Stimulated activated CD8-positive, alpha-beta memory T cell treated with anti-CD3 and anti-CD28 coated beads, Interleukin-4, amount 100 ng/mL, for 1 hour (primary cell): ENCODE measurements at places on chromosomes 3 and 15.

- no peak for DNase-seq
Measured at GRCh38 chr3:54087581-54088410, 34.6 kb upstream of the CACNA2D3 start.

GRCh38 chr3:23262766-23263165, 59.6 kb downstream of the UBE2E2 start:
- no peak for DNase-seq

- DNase-seq, result no peak
Measured at GRCh38 chr15:70442211-70442610, 321.1 kb downstream of the UACA start.

DNA sequence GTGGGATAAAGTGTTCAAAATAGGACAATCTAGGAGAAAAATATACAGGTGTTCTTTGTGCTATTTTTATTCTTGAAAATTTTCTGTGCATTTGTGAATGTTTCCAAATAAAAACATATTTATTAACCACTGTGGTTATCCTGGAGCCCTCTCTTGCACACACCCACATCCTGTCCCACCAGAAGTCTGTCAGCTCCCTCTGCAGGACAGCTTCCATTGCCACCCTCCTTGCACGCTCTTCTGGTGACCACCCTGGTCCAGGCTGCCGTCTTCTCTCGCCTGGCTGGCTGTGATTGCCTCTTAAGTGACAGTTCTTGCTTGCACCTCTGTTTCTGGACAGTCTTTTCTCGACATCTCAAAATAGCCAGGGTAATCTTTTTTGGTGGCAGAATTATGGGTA, 394.0 kb downstream of the LRTM1 start:
- DNase-seq, result no peak

DNA sequence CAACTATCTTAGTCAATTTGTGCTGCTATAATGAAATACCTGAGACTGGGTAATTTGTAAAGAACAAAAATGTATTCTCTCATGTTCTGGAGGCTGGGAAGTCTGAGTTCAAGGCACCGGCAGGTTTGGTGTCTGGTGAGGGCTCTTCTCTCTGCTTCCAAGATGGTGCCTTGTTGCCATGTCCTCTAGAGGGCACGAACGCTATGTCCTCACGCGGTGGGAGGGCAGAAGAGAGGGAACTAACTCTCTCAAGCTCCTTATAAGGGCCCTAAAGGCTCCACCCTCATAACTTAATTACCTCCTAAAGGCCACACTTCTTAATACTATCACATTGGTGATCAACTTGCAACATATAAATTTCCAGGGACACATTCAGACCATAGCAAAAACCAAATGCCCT, 108.4 kb downstream of the ADAMTSL3 start:
- DNase-seq, result no peak
